ENCODE measurements at places on chromosomes 16 and 17.

- no peak for DNase-seq
Observed at GRCh38 chr17:77543801-77544200, 403.0 kb downstream of the SEC14L1 start.

GRCh38 chr17:50046667-50047066 is 9.2 kb upstream of the ITGA3 start:
- DNase-seq = no peak

DNA sequence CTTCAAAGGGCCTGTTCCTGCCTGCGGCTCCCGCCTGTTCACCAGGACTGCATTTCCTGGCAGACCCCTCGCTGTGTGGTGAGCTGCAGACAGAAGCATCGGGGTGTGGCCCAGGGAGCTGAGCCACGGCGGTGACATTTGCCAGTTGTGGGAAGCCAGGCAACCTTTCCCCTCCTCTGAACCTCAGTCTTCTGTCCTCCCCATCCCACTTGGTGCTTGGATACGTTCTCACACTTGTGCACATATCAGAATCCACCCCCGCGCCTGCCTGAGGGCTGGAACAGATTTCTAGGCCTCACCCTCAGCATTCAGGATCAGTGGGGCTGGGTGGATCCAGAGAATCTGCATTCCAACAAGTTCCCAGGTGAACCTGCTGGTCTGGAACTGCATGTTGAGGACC is 63.5 kb downstream of the CRISPLD2 start:
- DNase-seq = no peak

- no peak for DNase-seq
Observed at GRCh38 chr17:42179911-42180410, 981 bp downstream of the KCNH4 start.

- no peak for DNase-seq
Observed at GRCh38 chr16:11681976-11682654, 13.9 kb downstream of the SNN start.

DNA sequence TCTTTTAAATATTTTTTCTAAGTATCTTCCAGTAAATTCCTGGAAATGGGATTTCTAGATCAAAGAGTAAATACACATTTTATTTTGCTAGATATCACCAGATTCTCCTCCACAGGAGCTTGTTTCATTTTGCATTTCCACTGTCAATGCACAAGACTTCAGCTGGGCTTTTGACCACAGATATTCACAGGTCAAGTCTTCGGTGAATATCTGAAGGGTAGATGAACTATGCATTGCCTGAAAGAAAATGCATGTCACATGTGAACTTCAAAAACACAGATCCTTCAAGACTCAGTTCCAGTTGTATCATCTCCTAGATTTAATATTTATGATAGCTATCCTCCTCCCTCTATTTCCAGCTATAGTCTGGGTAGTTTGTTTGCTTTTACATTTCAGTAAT is 963.6 kb upstream of the GOT2 start:
- DNase-seq = no peak

DNA sequence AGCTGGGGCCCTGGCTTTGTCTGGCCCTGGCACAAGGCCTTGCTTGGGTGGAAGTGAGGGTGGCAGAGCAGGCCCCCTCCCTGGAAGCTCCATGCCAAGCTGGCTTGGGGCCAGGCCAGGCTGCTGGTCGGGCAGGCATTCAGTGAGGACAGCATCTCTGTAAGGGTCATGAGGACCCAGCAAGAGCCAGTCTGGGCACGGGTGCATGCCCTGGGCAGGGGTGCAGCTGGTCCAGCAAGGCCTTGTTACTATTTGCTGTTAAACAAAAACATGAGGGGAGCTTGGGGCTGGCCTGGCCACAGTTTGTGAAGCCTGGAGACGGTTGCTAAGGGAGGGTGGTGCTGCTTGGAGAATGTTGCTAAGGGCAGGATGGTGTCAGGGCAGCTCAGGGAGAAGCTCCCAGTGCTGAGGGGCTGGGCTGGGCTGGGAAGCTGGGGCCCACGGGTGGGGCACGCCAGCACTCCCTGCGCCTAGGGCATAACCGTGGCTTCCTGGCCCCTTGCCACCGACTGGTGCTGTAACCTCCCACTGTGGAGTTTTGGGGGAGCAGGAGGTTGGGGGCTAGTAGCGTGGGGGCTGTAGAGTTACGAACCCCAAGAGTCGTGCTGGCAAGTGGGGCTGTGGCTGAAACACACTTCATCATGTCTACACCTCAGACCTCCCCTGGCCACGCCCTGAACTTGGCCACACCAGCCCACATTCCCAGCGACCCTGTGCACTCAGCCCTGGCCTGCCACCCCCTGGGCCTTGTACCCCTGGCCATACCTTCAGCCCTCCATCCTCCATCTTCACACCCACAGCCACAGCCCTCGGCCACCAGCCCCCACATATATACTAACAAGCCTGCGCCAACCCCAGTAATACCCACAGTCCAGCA is 1.6 kb downstream of the TPPP3 start:
- DNase-seq = peak; percentile 95

GRCh38 chr16:34054969-34055368 is 595.6 kb downstream of the TP53TG3F start:
- DNase-seq = no peak

- DNase-seq = no peak
Observed at GRCh38 chr17:57599271-57600045, 145.6 kb downstream of the CCDC182 start.

- DNase-seq = no peak
Observed at GRCh38 chr17:1882836-1883235, 53.0 kb downstream of the RPA1 start.

DNA sequence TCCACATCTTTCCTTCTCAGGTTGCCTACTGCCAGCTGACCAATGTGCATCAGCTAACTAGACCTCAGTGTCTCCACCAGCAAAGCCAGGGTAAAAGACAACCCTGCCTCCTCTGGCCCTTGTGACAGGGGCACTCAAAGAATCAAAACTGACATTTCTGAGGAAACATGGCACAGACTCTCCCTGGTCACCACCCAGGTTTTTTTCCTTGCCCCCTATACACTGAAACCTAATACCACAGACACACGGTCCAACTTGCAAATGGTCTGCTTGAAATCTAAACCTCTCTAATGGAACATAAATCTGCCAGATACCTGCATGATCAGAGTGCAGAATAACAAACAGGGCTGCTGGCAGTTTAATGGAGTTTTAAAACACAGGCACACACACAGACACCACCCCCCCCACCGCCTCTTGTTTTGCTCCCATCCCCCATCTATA is 19.5 kb upstream of the CORO6 start:
- no peak for DNase-seq

- no peak for DNase-seq
Observed at GRCh38 chr17:67110619-67111018, 66.3 kb downstream of the CACNG1 start.

DNA sequence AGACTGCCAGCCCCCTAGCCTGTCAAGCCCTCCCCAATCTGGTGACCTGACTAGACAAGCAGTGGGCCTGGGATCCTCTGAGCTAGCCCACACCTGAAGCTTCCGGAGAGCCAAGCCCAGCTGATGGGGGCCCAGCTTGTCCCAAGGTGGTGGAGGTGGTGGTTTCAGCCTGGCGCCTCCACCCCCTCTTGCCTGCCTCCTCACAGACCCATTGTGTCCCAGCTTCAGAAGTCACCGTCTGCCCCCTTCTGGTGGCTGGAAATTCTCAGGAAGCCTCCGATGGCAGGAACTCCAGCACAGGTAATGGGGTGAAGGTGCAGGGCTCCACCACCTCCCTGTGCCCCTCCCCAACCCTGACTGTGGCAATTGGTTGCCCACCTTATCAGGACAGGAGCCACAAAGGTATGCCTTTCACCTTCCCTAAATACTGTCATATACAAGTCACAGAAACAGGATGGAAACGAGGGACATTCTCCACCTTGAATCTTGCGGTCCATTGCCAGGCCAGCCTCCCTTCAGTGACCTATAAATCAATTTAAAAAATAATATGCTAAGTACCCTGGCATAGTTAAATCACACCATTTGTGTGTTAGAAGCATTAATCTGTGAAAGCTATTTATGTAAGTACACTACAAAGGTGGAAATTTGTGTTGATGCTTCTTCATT is 66.0 kb upstream of the ZNF423 start:
- DNase-seq = peak; percentile 7

DNA sequence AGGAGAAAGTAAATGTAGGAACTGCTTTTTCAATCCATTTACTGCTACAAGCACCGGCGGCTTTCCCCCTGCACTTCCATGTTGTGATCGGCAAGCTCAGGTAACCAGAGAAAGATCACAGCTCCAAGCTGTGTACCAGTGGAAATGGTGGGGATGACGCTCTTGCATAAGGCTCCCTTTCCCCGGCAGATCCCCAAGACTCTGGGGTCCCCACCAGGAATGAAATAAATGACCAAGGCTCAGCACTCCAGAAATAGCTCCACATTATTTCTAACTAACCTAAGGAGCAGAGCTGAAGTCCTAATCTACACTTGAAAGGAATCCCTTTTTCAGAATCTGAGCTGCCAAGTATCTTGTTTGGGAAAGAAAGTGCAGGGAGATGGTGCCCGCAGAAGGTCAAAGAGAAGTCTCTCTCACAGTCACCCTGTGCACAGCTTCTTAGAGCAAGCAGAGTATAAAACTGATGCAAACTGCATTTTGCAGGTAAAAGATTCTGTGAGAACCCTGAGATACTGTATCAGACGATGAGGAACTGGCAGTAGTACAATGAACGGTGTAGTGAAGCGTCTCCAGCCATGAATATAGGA is 11.1 kb downstream of the GRB2 start:
- DNase-seq = no peak

DNA sequence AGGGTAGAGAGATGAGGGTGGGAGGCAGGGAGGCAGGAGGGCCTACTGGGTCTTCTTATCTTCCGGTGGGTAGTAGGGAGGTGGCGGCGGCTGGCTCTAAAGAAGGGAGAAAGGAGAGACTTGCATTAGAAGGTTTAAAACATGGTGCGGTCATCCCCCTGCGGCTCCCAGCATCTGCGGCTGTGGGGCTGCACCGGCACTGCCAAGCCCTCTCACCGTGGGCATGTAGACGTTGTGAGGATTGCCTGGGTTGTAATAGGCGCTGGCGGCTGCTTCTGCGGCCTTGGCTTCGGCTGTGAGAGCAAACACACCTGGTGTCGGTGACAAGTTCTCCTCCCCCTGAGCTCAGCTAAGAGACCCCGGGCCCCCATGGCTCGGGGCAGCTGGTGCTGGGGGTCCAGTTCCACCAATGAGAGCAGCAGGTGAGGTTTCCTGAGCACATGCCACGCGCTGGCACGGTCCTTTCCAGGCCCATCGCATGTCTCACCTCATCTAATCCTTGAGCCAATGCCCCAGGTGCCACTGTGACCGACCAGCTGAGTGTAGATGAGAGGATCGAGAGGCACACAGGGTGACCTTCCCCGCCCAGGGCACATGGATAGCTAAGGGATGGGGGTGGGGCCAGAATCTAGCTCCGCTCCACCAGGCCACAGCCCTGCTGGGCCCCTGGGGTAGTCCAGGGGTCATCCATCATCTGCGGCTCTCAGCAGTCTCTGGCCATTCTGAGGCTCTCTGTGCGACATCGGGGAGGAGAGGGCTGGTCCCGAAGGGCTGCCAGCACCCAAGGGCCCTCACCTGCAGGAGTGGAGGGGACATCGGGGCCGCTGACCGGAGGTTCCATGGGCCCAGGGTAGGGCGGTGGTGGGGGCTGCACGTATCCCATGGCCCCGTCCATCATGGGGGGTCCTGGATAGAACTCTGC is 2.7 kb upstream of the UNC13D start:
- no peak for DNase-seq

- DNase-seq = no peak
Observed at GRCh38 chr17:71033336-71033735, 864.0 kb downstream of the KCNJ2 start.

GRCh38 chr17:69857412-69857835 is 217.6 kb upstream of the KCNJ16 start:
- no peak for DNase-seq

DNA sequence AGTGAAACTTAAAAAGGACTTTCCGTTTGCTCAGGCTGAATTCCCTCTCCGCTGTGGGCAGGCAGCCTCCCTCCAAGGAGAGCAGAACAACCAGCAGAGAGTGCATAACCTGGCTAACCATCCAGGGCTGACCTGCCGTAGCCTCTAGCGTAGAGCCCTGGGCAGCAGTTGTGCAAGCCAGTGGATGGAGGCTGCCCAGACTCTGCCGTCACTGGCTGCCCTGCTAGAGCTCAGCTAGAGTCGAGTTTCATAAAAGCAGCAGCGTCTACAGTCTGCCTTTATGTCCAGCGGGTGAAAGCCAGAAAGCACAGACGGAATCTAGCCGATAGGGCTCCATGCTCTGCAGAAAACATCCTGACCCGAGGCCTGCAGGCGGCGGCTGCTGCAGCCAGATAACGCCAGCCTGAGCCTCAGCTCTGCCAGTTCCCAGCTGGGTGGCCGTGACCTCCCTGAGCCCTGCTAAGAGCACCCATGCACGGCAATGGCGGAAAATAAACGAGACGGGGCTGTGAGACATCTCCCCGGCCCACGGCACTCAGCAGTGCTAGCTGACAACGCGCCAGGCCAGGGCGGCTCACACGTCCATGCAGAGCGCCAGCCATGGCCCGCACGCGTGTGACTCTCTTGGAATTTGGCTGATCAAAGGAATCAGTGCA is 231.3 kb downstream of the ENGASE start:
- no peak for DNase-seq

GRCh38 chr17:63792055-63792729 is 18.2 kb downstream of the DDX42 start:
- DNase-seq = no peak

DNA sequence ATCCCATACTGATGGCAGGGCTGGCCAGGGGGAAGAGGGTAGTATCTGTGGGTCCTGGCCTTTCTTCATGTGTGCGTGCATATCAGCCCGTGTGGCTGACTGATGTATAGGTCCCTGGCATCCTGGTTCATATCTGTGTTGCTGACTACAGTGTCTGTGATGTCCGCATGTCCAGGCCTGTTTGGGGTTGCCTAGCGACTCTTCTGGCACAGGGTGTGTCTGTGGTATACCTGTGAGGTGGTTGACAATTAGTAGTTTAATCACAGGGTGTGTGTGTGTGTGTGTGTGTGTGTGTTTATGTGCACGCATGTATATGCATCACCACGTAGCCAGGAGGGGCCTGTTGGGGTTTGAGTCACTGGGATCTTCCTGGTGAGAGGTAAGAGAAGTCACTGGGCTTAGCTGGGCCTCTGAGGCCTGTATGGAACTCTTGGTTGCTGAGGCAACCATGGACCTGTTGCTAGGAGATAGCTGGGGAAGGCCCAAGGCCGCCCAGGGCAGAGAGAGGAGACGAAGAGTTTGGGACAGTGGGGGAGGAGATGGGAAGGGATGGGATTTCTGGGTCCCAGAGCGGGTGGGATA is 603 bp upstream of the TMEM95 start:
- DNase-seq = no peak

GRCh38 chr17:30267625-30268024 is 24.1 kb downstream of the BLMH start:
- DNase-seq = no peak

DNA sequence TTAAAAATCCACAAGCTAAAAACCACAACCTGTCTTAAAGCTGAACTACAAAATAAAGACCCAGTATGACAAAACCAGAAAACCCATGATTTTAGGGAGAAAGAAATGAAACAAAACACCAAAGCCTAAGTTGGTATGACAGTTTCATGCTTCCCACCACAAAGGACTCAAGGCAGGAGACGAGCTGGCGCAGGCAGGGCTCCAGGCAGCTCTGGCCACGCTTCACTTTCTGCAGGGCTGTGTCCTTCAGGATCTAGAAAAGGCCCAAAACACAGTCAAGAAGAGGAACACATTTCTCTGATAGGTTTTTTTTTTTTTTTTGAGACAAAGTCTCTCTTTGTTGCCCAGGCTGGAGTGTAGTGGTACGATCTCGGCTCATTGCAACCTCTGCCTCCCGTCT is 75.3 kb downstream of the WDR59 start:
- DNase-seq = no peak

- no peak for DNase-seq
Observed at GRCh38 chr17:69058165-69058564, 2.6 kb downstream of the ABCA9 start.

All from nucleus accumbens (tissue), 56 donors.